ENCODE measurements at places on chromosomes 11 and 22.

DNA sequence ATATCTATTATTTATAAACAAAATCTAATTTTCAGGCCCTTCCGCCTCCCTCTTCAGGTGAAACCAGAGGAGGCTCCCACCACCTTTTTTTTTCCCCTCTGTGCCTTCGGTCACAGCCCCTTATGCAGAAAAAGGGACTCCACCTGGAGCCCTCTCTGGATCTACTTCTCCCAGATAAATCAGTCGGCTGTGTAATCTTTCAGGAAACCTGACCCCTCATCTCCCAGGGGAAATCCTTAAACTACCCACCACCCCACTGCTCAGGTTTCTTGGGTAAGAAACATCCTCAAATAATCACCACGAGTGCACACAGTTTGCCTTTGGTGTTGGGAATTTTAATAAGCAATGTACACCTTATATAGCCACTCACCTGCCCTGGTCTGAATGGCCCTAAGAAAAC, 104.2 kb downstream of the NAV2 start:
- DNase-seq = no peak

- DNase-seq = peak; percentile 74
Observed at GRCh38 chr11:10792385-10793068, 16.2 kb downstream of the EIF4G2 start.

DNA sequence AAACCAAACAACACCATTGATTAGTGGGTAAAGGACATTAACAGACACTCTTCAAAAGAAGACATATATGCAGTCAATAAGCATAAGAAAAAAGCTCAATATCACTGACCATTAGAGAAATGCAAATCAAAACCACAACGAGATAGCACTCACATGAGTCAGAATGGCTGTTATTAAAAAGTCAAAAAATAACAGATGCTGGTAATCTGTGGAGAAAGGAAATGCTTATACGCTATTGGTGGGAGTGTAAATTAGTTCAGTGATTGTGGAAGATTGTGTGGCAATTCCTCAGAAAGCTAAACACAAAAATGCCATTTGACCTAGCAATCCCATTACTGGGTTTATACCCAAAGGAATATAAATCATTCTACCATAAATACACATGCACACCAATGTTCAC, 182.6 kb downstream of the TRPC6 start:
- DNase-seq = no peak

DNA sequence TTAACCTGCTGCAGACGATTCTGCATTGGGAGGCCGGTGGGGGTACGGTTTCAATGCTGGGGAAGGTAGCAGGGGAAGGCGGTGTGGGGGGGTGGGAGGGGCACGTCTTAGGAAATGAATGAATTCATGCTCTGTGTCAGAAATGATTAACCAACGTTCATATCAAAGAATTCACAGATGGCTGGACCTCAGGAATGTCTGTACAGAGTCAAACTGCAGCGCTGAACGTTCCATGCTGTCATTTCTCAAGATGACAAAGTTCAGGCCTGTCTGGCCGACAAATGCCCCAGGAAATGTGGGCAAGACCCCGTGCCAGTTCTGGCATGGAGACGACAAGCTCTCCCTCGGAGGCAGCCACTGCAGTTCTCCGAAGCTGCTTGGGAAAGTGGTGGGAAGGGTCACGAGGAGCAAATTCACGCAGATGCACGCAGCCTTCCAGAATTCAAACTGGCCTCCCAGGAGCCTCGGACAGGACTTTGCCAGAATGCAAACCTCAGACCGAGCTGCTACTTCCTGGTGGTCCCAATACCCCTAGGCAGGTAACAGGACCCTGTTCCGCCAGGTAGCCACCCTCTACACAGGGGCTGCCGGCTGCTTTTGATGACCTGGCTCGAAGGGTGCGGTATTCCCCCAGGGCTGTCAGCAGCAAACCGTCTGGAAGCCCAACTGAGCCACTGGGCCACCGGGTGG, 81.5 kb downstream of the TRMU start:
- DNase-seq = no peak

DNA sequence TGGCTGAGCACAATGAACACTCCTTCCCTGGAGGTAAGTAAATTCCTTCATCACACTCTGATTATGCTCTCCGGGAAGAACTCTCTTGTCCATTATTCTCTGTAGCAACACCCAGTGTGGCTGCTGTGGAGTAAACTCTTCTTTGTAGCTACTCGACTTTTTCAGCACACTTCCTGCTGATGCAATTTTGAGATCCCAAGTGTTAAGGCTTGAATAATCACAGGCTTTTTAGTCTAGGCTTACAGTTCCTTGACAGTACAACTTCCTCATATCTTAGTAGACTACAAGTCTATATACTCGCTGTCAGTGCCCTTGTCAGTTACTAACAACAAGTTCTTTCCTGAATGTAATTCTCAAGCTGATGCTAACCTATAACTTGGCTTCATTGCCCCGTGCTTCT, 301.8 kb upstream of the API5 start:
- peak; percentile 38 for DNase-seq

- DNase-seq = no peak
Observed at GRCh38 chr11:106011481-106011880, 10.6 kb downstream of the MSANTD4 start.

- DNase-seq = no peak
Observed at GRCh38 chr22:32644252-32645100, 157.0 kb upstream of the TIMP3 start.

DNA sequence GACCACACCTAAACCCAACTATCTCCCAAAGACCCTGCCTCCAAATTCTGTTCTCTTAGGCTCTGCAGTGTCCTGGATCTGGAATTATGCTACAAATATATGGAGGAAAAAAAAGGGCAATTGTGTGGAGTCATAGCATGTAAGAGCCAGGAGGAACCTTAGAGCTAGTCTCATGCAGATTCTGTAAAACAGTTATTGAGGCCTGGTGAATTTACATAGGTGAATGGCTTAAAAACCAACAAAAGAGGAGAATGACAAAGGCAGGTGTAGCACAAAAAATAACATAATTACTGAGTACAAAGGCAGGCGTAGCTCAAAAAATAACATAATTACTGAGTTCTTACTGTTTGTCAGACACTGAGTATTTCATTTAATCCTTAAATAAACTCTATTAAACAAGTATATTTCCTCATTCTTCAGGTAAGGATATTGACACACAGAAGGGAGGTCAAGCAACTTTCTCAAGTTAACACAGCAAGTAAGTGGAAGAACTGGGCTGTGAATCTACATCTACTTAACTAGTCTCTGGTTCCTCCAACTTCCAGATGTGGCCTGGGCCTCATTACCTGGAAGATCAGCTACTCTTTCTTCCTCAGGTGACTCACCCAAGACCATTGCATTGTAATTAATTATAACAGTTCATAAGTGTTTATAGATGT, 938.9 kb upstream of the TENM4 start:
- DNase-seq = no peak

DNA sequence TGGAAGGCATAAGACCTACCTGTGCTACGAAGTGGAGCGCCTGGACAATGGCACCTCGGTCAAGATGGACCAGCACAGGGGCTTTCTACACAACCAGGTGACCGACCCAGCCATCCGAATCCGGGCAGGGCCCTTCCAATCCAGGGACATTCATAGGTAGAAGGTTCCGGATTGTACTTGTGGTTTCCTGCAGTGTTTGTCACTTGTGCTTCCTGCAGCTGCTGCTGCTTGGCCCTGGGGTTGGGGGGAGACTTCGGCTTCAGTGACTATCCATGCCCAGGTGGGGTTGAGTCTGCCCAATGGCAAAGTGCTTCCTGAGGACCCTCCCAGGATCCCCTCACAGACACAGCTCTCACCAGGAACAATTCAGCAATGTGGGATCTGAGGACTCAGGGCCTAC, 2.2 kb downstream of the APOBEC3A start:
- no peak for DNase-seq

GRCh38 chr11:99822846-99823565, 802.3 kb downstream of the CNTN5 start:
- DNase-seq = no peak

DNA sequence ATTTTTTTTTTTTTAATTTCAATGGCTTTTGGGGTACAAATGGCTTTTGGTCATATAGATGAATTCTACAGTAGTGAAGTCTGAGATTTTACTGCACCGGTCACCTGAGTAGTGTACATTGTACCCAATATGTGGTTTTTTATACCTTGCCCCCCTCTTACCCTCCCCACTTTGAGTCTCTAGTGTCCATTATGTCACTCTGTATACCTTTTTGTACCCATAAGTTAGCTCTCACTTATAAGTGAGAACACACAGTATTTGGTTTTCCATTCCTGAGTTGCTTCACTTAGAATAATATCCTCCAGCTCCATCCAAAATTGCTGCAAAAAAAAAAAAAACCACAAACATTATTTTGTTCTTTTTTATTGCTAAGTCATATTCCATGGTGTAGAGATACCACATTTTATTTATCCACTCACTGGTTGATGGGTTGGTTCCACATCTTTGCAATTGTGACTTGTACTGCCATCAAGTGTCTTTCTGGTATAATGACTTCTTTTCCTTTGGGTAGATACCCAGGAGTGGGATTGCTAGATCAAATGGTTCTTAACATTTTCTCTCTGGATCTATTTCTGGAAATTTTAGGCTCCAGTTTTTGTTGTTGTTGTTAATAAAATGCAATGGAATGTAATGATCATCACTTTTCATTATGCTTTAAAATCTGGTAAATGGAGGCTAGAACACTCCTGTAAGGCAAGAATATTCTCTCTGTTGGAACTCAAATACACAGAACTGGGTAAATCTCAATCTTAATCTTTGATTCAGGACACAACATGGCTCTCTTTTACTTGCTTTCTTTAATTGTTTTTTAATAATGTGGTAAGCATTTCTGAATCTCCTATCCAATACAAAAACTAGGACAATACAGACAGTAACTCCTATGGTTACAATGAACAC, 10.3 kb downstream of the NEAT1 start:
- DNase-seq = peak; percentile 77

DNA sequence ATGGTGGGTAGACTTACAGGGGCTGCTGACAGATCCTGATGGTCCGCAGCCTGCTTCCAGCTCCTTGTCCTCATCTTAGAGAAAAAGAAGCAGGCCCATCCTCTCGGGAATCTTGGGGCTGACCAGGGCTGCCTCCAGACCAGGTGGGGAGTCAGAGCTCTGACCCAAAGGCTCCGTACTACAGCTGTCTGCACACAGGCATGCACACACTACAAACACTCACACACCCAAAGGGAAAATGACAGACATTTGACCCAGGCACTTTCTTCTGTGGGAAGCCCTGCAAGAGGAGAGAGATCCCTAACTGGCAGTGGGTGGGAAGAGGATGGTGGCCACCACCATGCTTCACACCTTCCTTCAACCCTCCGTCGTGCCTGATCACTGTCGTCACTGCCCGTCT, 46.9 kb upstream of the MYOD1 start:
- DNase-seq = no peak

- no peak for DNase-seq
Observed at GRCh38 chr22:39466228-39467006, 9.6 kb downstream of the MGAT3 start.

- no peak for DNase-seq
Observed at GRCh38 chr22:25084405-25085107, 115.1 kb upstream of the CRYBB3 start.

DNA sequence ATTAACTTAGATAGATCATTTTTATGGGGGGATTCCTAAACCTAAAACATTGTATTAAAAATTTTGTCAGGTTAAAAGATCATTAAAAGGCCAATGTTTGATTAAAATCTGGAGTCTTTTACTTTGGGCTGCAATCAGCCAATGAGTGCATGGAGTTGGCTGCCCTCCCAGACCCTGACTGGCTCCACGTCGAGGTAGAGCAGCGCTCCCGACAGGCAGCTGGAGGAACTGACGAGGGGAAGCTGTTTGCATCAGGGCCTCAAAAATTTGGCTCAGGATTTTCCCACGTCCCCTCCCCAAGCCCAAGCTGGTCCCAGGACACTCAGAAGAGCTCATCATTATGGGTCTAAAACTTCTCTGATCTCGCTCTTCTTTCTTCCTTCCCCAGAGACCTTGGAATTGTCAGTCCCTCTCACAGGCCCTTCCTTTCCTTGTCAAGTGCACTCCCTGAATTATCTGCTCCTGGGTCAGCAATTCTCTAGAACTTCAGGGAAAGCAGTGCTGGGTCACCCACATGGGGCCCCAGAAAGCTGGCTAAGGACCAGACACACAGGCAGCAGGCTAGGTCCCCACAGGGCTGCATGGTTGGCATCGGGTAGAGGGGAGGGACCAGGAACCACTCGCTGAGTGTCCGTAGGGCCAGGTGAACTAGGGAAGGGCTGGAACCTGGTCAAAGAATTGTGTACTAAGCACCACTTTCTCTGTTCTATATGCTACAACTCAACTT, 119.6 kb upstream of the IGLL5 start:
- no peak for DNase-seq

GRCh38 chr11:72375241-72375960, 58.9 kb downstream of the CLPB start:
- DNase-seq = peak; percentile 51

- no peak for DNase-seq
Observed at GRCh38 chr11:36385121-36385970, 89.3 kb downstream of the PRR5L start.

- peak; percentile 25 for DNase-seq
Observed at GRCh38 chr11:126053415-126054286, 9.0 kb downstream of the CDON start.

DNA sequence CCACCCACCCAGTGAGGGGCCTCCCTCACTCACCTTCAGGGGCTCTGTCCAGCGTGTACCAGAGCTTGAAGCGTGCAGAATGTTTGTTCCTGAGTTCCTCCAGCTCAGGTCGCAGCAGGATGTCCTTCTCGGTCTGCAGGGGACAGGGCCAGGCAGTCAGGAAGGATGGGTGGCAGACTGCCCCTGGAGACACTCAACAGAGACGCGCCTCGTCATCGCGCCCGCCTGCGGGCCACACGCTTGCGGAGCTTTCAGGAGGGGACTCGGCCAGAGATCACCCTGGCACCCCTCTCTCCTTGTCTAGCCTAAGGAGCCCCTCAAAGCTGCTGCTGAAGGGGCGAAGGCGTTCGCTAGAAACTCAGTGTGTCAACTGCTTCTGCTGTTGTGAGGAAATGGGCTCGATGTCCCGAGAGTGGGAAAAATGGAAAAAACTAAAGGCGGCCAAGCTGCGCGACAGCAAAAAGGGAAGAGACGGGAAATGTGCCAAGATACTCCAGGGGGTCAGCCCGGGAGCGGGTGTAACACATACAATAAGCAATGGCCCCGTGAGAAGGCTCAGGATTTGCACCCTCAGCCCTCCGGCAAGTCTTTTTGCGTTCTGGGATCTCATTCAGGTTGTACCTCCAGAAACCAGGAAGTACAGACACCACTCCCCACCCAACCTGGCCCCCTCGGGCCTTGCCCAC, 9.2 kb upstream of the POLDIP3 start:
- peak; percentile 56 for DNase-seq

DNA sequence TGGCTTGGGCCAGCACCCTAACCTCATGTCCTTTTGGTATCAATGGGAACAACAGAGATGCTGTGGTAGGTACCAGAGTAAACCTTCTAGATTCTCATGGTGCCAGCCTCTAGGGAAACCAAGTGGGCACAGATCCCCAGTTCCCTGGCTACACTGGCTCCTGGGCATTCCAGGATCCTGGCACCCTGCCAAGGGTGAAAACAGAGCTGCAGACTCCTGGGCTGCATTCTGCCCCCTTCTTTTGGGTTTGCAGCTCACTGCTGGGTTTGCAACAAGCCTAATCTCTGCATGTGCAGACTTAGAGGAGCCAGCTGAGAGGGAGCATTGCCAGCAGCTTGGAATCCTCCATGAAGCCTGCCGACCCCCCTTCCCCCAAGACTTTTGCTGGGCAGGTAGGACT, 30.6 kb downstream of the PRDM11 start:
- peak; percentile 49 for DNase-seq
